ENCODE measurements at places on chromosomes 3 and 15.

DNA sequence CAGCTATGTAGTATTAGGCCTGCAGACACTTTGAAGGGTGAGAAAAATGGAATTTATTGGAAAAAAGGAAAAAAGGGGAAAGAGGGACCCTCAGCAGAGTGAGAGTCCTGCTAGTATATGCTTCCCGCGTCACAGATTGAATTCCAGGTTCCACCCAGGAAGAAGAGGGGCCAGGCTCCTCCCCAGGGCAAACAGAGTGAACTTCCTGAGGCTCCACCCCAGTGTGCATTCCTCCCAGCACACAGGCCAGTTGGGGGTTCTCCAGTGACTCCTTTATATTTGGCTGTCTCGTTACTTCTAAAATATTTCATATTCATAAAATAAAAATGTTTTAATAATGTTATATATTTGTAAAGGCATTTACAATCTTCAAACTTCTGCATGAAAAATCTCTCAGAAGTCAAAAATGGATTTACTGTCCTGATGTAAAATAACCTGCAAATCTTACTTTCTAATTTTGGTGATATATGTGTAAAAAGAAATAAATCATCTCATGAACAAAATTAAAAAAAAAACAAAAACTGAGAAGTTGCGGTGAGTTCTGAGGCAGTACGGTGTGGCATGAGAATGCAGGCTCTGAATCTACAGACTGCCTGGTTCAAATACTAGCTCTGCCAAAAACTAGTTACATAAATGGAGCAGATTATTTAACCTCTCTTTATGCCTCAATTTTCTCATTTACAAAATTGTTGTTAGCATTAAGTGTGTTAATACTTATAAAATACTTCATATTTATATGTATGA, 175.8 kb upstream of the P2RY1 start:
- no peak for DNase-seq

GRCh38 chr15:38750786-38751185, 186.2 kb upstream of the RASGRP1 start:
- no peak for DNase-seq

- DNase-seq, result no peak
Observed at GRCh38 chr3:158159714-158160113, 49.8 kb downstream of the RSRC1 start.

DNA sequence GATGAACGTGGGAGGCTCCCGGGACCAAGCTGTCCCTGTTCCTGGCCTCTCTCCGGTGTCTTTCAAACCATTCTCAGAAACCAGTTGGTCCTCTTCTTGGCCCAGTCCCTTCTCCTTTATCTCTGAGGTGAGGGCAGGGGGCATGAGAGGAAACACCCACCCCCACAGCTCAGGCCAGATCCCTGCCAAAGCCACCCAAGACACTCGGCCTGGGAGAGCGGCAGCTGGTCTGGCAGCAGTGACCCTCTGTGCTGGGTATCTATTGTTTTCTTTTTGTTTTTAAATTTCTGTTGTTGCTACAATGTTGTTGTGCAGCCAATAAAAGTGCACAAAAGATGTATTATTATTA, 27.3 kb downstream of the ACSBG1 start:
- no peak for DNase-seq

- no peak for DNase-seq
Observed at GRCh38 chr15:85019815-85020590, 38.3 kb downstream of the PDE8A start.

GRCh38 chr3:195549931-195550519, 6.9 kb upstream of the PPP1R2 start:
- no peak for DNase-seq

DNA sequence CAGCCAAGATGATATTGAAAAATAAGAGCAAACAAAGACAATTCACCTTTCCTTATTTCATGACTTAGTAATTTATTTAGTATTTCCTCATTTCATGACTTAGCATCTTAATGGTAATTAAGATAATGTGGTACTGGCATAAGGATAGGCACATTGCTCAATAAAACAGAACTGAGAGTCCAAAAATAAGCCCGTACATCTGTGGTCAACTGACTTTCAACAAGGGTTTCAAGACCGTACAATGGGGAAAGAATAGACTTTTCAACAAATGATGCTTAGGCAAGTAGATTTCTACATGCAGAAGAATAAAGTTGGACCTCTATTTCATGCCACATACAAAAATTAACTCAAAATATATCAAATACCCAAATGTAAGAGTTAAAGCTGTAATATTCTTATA, 603 bp upstream of the PYDC2 start:
- no peak for DNase-seq

GRCh38 chr3:162377608-162378007, 881.0 kb downstream of the OTOL1 start:
- DNase-seq, result no peak

DNA sequence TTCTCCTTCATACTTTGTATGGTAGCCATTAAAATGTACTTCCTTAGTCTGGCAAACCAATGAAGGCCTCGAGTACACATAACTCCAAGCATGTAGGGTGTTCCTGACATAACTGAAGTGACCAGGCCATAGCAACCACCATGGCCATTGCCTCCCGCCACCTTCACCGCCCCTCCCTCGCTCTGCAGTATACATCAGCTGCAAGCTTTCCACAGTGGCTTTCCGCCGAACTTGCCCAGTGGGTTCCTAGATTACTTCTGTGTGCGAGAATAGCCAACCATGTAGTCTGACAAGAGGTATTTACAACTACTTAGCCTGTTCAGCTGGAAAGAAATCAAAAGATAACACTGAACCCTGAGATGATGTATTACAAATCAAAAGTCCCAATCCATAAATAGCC, 3.4 kb upstream of the CTNNB1 start:
- DNase-seq, result no peak

DNA sequence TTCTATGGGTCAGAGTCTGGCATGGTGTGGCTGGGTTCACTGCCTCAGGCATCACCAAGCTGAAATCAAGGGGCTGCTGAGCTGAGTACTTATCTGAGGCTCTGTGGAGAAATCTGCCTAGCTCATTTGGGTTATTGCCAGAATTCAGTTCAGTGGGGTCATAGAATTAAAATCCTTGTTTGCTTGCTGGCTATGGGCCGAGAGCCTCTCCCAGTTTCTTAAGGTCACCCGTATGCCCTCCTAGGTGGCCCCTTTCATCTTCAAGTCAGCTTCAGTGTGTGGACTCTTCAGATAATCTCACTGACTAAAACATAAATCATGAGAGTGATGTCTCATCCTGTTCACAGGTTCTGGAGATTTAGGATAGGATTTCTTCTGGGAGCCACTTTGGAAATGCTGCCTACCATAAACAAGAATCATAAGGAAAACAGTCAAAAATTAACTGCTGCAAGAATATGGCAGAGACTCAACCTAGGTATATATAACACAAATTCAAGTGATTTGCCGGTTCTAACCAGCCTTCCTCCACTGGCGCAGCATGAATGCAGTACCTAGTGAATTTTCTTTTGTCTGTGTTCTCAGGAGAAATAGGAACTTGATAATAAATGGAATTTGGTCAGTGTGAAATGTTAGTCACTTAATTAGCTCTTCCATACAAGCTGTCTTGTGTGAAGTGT, 5.3 kb downstream of the CP start:
- peak; percentile 50 for DNase-seq

GRCh38 chr15:67746450-67746849, 78.9 kb upstream of the SKOR1 start:
- no peak for DNase-seq

- DNase-seq, result no peak
Observed at GRCh38 chr15:95563634-95564033, 766.9 kb upstream of the NR2F2 start.

- no peak for DNase-seq
Observed at GRCh38 chr15:101156509-101157159, 95.2 kb downstream of the CHSY1 start.

GRCh38 chr3:37075955-37076354, 82.6 kb downstream of the MLH1 start:
- DNase-seq, result no peak

- DNase-seq, result no peak
Observed at GRCh38 chr3:143809121-143809621, 39.1 kb downstream of the SLC9A9 start.

DNA sequence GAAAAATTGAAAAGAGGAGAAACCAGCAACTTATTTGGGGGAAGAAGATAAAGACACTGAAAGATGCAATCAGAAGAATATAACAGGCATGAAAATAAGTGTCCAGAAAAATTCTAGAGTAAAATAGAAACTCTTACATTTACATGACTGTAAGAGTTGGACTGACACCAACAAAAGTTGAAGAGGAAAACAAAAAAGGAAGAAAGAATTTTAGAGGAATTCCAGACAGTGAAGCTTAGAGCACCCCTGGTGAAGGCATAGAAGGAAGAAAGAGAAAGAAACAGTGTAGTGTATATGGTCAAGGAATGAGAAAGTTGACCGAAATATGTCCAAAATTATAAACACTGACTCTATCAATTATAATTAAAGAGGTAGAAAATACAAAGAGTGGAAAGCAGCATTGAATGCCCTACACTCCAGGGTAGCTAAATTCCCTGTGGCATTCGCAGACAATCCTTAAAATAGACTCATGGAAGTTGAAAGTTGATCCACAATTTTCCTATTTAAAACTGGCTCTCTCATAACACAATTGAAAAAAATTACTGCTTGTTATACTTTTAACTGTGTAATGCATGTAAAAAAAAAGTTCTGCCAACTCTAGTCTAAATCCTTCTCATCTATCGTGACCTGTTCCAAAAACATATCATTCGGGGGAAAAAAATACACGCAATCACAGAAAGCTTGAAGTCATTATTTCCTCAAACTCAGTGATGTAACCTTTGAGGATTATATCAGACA, 102.6 kb upstream of the ABI3BP start:
- DNase-seq, result no peak

DNA sequence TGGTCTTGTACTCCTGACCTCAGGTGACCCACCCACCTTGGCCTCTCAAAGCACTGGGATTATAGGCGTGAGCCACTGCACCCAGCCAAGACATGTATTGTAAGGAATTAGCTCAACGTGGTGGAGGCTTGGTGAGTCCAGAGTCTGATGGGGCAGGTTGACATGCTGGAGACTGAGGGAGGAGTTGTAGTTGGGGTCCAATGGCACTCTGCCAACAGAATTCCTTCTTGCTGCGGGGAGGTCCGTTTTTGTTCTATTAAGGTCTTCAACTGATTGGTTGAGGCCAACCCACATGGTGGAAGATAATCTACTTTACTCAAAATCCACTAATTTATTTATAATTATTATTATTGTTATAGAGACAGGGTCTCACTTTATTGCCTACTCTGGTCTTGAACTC, 30.1 kb downstream of the PLA2G4D start:
- no peak for DNase-seq

DNA sequence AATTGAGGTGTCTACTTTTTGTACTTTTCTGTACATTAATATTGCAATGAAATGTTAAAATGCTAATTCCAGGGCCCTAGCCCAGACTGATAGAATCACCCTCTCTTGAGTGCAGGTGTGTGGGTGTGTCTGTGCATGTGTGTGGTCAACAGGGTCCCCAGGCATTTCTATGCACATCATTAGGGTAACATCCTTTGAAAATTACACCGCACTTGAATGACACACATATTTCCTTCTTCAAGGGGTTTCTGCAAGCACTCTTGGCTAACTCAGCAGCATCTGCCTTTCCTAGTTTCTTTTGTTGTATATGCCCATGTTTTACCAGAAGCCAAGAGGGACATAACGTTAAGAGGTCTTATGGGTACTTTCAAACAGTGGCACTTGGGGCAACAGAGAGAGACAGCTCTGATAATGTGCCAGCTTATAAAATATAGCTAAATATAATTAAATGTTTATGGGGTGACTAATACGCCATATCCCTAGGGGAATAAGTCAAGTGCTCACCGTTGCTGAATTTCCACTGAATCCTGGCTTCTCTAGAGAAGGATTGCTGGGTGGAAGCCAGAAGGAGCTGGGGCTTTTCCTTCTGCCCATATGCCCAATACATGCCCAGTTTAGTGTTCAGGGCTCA, 54.5 kb upstream of the LRIG1 start:
- DNase-seq, result no peak

- no peak for DNase-seq
Observed at GRCh38 chr15:33234020-33234461, 39.5 kb upstream of the FMN1 start.

- DNase-seq, result no peak
Observed at GRCh38 chr15:101210058-101210457, 41.8 kb downstream of the CHSY1 start.

DNA sequence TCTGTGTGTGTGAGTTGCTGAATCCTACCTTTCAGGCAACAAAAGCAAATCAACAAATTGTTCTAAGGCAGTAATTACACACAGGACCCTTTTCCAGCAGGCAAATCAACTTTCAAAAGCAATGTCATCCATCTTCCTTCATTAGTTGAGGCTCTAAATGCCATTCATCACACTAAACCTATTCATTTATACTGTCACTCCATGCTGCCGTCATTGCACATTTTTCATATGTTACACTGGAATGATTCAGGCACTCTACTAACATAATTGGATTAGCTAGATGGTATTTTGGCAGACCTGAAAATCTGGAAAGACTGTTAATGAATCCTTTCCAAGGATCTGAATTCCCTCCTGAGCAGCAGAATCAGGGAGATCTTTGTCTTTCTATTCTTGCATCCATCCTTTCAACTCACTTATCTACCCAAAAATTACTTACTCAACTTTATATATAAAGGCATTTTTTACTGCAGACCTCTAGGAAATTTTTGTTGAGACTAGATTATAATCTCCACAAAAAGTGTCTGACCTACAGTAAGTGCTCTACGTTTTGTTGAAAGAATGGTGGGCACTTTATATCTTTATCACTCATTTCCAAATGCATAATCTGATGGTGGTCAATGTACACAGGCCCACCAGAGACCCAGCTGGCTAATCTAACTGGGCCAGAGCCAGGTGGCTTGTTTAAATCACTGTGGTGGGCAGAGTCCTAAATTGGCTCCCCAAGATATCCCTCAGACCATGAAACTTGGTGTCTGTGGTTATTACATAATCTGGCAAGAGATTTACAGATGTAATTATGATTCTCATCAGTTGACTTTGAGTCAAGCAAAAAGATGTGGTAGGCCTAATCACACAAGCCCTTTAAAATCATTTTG, 25.0 kb downstream of the MIX23 start:
- DNase-seq, result no peak

DNA sequence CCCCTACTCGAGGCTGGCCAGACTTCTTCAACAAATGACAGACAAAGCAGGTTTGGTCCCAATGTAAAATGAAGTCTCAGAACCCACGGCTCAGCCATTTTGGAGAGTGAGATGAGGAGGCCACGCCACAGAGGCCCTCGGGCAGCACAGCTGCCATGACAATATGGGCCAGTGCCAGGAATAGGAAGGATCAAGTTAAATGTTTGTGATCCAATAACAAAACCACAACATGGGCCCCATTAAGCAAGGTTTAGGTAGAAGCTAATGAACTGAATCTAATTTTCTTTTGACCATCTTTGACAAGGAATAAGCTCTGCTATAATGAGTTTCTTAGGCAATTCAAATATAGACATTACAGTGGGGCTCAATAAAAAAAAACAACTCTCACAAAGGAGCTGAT, 52.6 kb downstream of the RFTN1 start:
- DNase-seq, result no peak

DNA sequence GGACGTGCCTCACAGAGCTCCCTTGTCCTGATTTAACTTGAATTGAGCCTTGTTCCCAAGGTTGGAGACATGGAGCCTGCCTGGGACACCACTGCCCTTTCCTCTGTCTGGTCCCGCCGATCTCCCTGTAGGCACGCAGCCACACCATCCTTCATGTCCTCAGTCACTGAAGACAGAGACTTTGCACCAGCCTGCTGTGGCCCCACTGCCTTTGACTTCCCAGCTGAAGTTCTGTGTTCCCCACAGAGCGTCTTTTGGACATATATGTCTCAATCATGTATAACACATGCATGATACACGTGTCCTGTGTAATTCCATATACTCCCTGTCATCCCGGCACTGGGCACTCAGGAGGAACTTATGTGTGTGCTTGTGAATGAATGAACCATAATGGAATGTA, 23.6 kb downstream of the GABRA5 start:
- no peak for DNase-seq
